H1 (cell line): ENCODE measurements at places on chromosomes 6 and 20. TPM values are rescaled to one million over a fixed set of nuclear protein-coding genes. Genes with fewer than 3 reads are reported as not detected.

Gene TBC1D20
- 16.2 and 17.1 TPM in 2 replicates for total RNA-seq

GRCh38 chr6:46115634-46116033 is 14.2 kb upstream of the ENPP4 start:
- H3K27me3 ChIP-seq, result no peaks in the 10 kb centered on the region
- no peak overlapping the region for H3K27ac ChIP-seq
- H3K4me3 ChIP-seq, result no peak overlapping the region
- H3K36me3 ChIP-seq, result no peaks in the 10 kb centered on the region
- peaks cover 3% of the 10 kb centered on the region; the same call in 1 of the 2 replicates for H3K4me1 ChIP-seq

DNA sequence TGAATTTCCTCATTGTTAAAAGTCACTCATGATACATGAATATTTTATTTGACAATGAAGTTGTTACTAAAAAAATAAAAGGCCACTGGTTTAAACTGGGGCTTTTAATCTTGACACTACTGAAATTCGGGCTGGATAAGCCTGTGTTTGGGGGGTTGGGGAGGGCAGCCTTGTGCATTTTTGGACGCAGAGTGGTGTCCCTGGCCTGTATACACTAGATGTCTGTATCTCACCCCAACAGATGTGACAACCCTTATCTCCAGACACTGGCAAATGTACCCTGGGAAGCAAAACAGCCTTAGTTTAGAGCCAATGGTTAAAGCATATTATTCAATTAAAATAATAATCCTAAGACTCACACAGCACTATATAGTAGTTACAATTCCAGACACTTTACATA is 24.8 kb downstream of the MAN1A1 start:
- H3K27ac ChIP-seq, result no peak overlapping the region
- DNase-seq, result no peak
- no peaks in the 10 kb centered on the region for H3K27me3 ChIP-seq
- H3K4me3 ChIP-seq, result no peak overlapping the region
- no peaks in the 10 kb centered on the region for H3K4me1 ChIP-seq

DNA sequence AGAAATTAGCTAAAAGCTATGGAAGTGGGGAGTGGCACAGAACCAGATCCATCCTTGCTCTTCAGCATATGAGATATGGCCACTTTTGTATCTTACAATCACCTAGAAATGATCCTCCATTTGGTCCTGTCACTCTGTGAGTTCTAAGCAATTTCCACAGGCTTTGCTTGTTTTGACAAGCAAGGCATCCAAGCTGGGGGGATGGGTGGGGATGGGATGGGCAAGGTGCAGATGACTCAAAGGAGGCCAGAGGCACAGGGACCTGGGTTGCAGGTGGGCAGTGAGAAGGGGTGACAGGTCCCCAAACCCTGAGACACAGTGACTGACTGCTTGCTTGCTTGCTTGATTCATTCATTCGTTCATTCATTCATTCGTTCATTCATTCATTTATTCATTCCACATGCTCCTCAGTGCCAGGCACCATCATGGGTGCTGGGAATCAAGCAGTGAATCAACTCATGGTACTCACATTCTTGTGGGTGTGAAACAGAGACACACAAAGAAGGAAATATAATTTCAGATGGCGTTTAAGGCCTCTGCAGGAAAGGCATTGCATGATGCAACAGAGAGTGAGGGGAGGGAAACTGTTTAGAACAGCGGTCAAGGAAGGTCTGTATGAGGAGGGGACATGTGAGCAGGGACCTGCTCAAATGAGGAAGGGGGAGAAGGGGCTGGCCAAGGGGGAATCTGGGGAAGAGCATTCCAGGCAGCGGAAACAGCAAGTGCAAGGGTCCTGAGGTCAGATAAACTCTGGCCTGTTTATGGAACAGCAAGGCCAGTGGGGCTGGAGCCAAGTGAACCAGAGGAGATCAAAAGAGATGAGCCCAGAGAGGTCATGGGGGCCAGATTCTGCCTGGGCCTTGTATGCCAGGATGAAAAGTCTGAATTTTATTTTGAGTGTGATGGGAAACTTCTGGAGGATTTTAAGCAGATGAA is 3.4 kb downstream of the KCNB1 start:
- H3K36me3 ChIP-seq, result no peaks in the 10 kb centered on the region
- no peak for DNase-seq
- peaks cover 2% of the 10 kb centered on the region; the same call in 1 of the 2 replicates for H3K4me1 ChIP-seq
- H3K4me3 ChIP-seq, result no peak overlapping the region
- H3K27me3 ChIP-seq, result peaks cover 7% of the 10 kb centered on the region

DNA sequence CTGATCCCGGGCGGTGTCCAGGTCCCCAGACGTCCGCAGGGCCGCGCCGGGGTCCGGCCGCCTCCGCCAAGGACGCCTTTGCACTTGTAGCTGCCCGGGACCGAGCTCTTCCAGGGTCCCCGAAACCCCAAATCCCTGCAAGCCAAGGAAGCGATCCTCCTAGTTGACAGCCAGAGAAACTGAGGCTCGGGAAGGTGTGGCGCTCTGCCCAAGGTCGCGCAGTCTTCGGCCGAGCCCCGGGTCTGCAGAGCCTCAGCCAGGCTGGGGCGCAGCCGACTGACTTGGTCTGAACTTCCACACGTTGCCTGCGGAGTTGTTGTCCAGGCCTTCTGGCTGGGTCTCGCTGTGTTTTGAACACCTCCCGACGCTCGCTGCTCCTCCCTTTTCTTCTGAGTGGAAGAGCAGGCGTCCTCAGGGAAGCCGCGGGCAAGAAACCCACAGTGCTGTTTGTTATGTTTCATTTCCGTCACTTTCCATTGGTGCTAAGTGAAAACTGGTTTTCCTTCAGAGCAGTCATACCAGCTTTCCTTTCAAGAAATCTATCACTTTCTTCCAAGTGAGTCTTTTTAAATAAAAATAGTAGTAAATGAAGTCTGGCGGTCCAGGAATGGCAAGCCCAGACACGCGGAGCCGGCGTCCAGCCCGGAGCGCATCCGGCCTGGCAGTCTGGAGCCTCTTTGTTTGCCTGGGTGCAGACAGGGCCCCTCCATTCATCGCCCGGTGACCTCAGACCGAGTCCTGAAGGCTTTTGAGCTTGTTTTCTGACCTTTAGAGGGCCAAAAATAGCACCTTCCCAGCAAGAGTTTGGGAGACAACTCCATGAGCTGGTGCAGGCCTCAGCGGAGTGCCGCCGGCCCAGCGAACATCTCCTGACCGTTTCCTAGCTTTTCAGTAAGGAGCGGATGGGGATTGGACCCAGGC is 698 bp downstream of the FAM210B start:
- peak overlapping the region; percentile 75 for H3K4me3 ChIP-seq
- peaks cover 4% of the 10 kb centered on the region for H3K4me1 ChIP-seq
- DNase-seq, result peak; percentile 58
- no peaks in the 10 kb centered on the region for H3K27me3 ChIP-seq
- no peak overlapping the region for H3K27ac ChIP-seq

Gene BMP7
- total RNA-seq, result 7.2 and 9.2 TPM in 2 replicates

Gene ADGRF5
- total RNA-seq, result 0.06 TPM in 1 of 2 replicates, not detected in the other

- H3K36me3 ChIP-seq, result no peaks in the 10 kb centered on the region
- peaks cover 5% of the 10 kb centered on the region; the same call in 1 of the 2 replicates for H3K4me1 ChIP-seq
These were observed 51.3 kb downstream of the ADNP start for GRCh38 chr20:50879649-50880550.

DNA sequence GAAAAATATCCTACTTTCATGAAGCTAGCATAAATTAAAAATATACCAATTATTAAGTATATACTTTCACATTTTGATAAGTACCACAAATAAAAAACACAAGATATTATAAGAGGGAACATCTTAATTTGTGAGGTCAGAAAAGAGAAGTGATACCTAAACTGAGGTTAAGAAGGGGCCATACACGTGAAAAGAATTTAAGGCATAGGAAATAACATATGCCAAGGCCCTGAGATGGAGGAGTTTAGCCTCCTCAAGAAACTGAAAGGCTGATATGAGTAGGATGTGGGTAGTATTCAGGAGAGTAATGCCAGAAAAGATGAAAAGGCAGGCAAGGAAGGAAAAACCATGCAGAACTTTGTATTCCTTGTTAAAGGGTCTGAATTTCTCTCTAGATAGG is 116.6 kb upstream of the HTR1E start:
- H3K27ac ChIP-seq, result no peak overlapping the region
- H3K27me3 ChIP-seq, result no peaks in the 10 kb centered on the region
- H3K4me3 ChIP-seq, result no peak overlapping the region
- H3K4me1 ChIP-seq, result no peaks in the 10 kb centered on the region
- no peaks in the 10 kb centered on the region for H3K36me3 ChIP-seq

DNA sequence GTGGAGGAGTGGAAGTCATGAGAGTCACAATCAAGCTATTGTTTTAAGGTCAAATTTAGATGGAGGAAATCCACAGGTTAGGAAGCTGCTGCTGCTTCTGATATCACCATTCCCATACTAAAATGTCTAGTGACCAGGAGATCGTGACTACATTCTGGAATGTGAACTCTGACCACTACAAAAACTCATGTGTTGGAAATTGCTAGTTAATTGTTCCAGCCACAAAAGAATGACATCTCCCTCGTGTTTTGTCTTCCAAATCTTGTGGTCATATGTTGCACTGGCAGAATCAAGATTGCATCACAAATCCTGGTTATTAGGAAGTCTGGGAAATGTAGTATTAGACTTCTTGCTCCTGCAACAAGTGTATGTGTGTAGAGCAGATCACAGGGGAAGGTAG is 441.9 kb downstream of the CD109 start:
- no peaks in the 10 kb centered on the region for H3K27me3 ChIP-seq
- H3K4me1 ChIP-seq, result no peaks in the 10 kb centered on the region
- H3K36me3 ChIP-seq, result no peaks in the 10 kb centered on the region

DNA sequence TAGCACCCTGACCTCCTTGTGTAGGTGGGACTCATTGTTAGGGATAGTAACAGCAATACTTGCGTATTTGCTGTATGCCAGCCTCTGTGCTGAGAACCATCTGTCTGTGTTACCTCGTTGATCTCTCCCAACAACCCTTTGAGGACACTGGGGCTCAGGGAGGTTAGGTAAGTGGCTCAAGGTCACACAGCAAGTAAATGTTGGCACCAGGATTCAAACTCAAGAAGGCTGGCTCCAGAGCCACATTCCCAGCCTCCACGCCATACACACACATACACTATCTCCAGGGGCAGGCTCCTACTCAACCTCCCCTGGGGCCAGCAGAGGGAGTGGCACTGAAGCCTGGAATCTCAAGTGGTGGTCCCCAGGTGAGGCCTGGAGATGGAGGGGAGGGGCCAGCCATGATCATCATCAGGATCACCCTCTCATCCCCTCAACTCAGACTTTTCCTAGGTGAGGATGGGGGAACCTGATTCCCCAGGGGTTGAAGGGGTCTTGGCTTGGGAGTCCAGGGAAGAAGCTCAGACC is 109.4 kb downstream of the DLGAP4 start:
- H3K27ac ChIP-seq, result no peak overlapping the region
- H3K27me3 ChIP-seq, result no peaks in the 10 kb centered on the region
- H3K4me1 ChIP-seq, result no peaks in the 10 kb centered on the region
- DNase-seq, result no peak
- H3K36me3 ChIP-seq, result no peaks in the 10 kb centered on the region
- H3K4me3 ChIP-seq, result no peak overlapping the region

DNA sequence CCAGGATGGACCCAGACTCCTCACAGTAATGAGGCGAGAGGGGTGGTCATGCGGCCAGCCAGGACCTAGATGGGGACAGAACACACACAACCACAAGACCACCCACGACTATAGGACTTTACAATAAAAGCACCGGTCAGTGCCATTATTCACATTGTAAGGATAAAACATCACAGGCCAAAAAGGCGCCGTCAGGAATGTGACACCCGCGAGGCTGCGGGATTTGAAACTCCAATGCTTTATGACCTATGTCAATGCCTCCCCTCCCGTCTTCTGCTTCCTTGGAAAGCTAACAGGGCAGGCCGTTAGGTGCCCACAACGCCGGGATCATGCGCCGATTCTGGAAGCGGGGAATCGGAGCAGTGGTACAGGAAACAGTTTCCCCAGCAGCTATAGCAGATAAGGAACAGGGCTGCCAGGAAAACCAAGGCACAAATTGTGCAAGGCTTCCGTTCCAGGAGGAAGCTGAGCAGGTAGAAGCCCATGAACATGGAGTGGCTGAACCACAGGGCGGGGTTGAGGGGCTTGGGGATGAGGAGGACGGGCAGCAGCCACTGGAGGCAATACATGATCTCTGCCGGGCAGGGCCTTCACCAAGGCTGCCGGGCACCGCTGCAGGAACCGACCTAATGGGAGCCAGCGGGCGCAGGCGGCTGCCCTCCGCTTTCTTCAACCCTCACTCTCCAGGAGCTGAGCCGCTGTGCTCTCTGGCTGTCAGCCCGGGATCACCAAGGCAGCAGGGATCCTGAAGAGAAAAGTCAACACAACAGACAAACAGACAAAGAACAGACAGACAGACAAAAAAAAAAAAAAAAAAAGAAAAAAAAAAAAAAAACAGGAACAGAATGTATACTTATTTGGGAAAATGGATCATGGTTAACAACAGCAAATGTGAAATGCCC is 2.2 kb upstream of the NNAT start:
- no peak overlapping the region for H3K4me3 ChIP-seq
- no peak for DNase-seq
- H3K27me3 ChIP-seq, result no peaks in the 10 kb centered on the region; the same call in 1 of the 2 replicates
- no peak overlapping the region for H3K27ac ChIP-seq
- H3K4me1 ChIP-seq, result peaks cover 32% of the 10 kb centered on the region
- H3K36me3 ChIP-seq, result peaks cover 2% of the 10 kb centered on the region; the same call in 1 of the 2 replicates

DNA sequence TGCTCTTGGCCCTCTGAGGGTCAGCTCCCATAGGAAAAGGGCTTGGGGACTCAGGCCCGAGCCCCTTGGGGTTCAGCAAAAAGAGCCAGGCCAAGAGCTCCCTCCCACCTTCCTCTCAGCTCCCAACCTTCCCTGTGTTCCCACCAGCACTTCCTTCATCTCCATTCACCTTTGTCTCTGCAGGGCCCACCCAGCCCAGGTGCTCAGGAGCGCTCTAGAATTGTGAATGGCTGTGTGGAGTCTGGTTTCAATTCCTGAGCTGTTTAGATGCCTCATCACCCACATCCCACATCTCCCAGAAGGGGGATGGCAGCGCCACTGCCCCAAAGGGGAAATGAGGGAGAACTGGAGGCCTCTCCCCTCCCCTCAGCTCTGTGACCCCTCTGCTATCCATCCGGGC is 7.7 kb downstream of the GRM4 start:
- no peak overlapping the region for H3K27ac ChIP-seq
- H3K36me3 ChIP-seq, result no peaks in the 10 kb centered on the region
- no peak overlapping the region for H3K4me3 ChIP-seq

- H3K27me3 ChIP-seq, result no peaks in the 10 kb centered on the region
- H3K36me3 ChIP-seq, result no peaks in the 10 kb centered on the region
- H3K4me3 ChIP-seq, result no peak overlapping the region
- no peaks in the 10 kb centered on the region; the same call in 1 of the 2 replicates for H3K4me1 ChIP-seq
- no peak overlapping the region for H3K27ac ChIP-seq
These were observed 266.3 kb downstream of the CDC5L start for GRCh38 chr6:44653761-44654218.

Gene CRISP3
- total RNA-seq, result not detected in 2 replicates

Gene TMEM244
- not detected in 2 replicates for total RNA-seq

DNA sequence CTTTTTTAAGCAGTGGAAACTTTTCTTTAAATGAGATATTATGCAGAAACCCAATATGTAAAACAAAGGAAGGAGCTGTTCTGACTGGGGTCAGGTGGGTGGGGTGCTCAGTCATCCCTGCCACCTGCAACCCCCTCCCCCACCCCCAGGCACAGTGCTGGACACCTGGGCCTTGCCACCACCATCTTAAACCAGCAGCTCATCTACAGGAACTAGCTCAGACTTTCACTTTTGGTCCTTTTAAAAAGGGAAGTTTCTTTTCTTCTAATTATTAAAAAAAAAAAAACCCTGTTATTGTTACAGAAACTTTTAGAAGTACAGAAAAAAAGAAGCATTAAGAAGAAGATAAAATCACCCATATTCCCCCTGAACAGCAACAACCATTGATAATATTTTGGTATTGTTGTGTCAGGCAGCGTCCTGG is 37.1 kb downstream of the PPP1R16B start:
- H3K27me3 ChIP-seq, result no peaks in the 10 kb centered on the region
- no peak overlapping the region for H3K27ac ChIP-seq
- peaks cover 3% of the 10 kb centered on the region; the same call in 1 of the 2 replicates for H3K4me1 ChIP-seq
- no peaks in the 10 kb centered on the region for H3K36me3 ChIP-seq

Gene SMOC2
- 7.7 and 9.0 TPM in 2 replicates for total RNA-seq

Gene HCK
- total RNA-seq, result 0.37 and 0.82 TPM in 2 replicates
